ENCODE measurements at places on chromosomes 4 and X.

- DNase-seq = peak; percentile 38
Measured at GRCh38 chr4:152138451-152138850, 377.6 kb upstream of the GATB start.

DNA sequence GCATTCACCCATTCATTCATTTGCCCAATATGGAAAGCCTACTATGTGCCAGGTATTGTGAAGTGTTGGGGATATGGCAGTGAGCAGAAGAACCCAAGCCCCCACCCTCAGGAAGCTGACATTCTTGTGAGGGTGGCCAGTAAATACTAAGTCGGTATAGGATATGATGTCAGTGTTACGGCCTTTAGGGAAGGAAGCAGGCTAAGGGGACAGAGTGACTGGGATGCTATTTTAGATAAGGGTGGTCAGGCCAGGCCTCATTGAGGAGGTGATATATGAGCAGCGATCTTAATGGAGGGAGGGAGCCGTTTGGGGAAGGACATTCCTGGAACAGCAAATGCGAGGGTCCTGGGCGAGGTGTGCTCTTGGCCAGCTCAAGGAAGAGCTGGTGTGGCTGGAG lies 2.0 kb downstream of the ATP6AP1 start:
- peak; percentile 24 for DNase-seq

DNA sequence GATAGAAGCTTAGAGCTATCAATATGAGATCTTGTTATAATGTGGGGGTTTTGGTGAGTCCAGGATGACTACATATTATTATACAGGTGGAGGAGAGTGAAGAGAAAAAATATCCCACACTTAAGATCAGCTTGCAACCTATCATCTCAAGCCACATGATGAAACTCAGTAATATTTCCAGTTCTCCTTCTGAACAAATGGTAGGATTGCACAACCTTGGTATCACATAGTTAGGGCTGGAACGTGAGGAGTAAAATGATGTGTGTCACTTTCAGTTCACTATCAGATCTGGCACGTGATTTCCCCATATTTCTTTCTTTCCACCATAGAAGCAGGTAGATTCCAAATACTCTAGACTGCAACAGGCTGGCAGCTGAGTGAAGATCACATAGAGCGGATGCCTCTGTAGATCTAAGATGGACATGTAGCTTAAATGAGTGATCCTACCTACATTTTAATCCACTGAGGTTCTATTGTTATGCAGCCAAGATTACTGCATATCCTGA lies 150.6 kb upstream of the ANKRD50 start:
- DNase-seq = no peak

GRCh38 chrX:101787934-101788333 lies 128.3 kb upstream of the ARMCX2 start:
- no peak for DNase-seq

DNA sequence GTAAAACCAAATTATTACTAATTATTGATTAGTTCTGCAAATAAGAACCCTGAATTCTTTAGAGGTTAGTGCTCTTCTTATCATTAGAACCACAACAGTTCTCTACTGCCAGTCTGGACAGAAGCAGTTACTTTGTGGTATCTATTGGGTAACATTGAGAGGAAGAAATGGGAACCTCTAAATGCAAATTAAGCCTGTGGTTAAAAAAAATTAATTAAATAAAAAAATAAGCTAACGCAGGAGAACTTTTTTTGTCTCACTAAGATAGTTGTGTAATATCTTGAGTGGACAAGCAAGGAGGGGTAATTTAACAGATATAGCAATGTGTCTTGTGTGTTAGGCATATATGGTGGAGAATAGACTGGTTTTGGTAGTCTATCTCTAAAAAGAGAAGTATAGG lies 32.9 kb upstream of the TET2 start:
- peak; percentile 87 for DNase-seq

GRCh38 chrX:24371391-24371972 lies 11.0 kb downstream of the SUPT20HL1 start:
- DNase-seq = peak; percentile 82

GRCh38 chrX:130884627-130885026 lies 18.4 kb downstream of the ENOX2 start:
- no peak for DNase-seq

DNA sequence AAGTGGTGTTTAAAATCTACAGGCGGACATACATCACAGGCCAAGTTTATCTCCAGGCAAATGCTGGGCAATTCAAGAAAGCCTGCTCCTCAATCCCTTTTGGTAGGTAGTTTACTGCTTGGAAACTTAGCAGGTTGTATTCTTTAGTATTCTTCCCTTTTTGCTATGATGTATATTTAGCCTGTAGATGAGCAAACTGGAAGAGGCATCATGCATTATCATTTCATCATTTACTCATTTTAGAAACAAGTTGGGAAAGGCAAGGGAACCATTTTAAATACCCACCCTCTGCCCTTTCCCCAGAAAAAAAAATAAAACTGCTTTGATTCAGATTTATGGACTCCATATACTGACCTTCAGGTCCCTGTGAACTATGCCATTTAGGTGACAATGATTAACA lies 213.2 kb downstream of the CAMK2D start:
- no peak for DNase-seq

DNA sequence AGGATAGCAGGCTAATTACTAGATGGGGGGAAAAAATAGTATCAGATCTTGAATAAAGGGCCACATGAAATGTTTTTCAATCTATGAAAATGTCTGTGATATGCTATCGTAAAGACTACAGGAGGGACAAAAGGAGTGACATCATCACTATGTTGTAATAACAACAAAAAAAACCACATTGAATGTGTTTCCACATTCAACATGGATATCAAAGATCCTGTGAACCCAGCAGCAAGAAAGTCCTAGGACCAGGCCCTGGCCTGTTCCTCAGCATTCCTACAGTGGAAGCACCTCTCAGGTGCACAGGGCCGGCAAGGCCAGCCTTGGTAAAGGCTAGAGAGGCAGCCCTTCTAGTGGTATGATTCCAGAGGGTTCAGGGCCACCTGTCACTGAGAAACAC lies 118.3 kb downstream of the RELL1 start:
- DNase-seq = no peak

- DNase-seq = peak; percentile 80
Measured at GRCh38 chr4:165207431-165208220, at the start of gene KLHL2. Gene KLHL2 (plus strand): TSS chr4:165207561. CDS start chr4:165207877, 316 bp downstream.

GRCh38 chrX:276581-277201 lies 4.5 kb upstream of the PLCXD1 start:
- DNase-seq = no peak

GRCh38 chr4:37324546-37324945 lies 80.0 kb downstream of the NWD2 start:
- DNase-seq = no peak

DNA sequence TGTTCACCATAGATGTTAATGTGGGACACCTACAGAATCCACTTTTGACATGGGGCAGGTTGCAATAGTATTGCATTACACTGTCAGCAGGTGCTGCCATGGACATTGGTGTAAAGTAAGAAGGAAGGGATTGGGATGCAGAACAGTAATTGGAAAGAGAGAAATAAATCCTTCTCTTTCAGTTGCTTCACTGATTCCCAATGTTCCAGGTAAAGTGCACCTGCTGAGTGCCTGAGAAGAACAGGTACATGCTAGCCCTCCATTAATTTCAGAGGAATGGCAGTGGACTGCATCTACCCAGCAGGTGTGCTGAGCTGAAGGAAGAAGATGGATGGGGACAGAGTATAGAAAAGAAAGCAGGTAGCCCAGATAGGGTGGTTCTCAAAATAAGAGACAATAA lies 248.5 kb downstream of the TENM3 start:
- DNase-seq = no peak

DNA sequence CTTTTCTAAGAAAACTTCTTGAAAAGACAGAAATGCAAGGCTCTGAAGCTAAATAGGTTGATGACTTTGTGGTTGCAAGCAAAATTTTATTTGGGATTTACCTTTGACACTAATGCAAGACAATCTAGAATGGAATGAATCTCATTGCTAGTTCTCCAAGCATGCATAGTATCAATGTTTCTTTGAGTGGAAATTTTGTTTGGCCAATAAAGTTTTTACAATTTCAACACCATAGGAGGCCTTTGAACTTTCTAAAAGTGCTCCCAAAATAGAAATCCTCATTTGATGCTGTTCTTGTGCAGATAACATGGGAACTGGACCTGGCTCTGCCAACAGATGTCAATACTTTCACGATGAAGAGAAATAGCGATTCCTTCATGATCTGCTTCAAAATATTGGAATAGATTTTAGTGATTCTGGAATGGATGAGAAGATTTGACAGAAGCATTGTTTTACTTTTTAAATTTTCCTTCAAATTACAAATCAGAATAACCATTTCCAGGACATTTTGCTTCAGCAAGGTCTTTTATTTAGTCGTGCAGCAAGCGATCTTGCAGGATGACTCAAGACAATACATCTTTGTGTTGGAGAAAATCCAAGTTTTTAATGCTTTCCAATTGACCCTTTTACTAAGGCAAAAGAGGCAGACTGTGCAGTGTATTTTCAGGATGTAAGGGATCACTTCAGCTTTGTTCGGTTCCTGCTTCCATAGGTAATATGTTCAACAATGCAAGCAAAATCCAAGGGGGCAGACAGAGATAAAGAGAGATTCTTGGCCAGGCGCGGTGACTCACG lies 51.7 kb upstream of the OTUD4 start:
- no peak for DNase-seq

GRCh38 chr4:27096142-27096824 lies 235.6 kb downstream of the STIM2 start:
- peak; percentile 5 for DNase-seq

DNA sequence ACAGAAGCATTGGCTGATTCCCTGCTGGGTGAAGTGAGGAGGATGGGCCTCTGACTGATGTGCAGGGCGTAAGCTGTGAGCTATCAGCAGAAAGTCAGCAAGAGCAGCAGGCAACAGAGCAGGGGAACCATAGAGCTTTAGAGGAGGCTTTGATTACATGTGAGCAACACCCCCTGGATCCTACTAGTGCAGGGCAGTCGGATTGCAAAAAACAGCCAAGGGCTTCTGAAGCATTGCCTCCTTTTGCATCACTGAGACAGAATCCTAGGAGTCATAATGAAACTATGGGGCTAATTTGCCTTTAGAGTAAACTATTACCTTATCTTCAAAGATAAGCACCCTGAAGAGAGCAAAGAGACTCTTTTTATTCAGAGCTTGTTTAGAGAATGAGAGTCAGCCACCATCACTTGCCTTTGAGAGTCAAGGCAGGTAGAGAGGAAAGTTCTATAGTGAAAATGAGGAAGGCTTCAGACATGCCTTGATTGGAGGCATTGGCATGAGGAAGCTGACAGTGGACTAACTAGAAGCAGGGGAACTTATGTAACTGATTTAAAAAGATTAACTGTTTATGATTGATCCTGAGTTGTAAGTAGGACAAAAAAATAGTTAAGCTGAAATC lies 420.3 kb downstream of the PDHA2 start:
- no peak for DNase-seq

DNA sequence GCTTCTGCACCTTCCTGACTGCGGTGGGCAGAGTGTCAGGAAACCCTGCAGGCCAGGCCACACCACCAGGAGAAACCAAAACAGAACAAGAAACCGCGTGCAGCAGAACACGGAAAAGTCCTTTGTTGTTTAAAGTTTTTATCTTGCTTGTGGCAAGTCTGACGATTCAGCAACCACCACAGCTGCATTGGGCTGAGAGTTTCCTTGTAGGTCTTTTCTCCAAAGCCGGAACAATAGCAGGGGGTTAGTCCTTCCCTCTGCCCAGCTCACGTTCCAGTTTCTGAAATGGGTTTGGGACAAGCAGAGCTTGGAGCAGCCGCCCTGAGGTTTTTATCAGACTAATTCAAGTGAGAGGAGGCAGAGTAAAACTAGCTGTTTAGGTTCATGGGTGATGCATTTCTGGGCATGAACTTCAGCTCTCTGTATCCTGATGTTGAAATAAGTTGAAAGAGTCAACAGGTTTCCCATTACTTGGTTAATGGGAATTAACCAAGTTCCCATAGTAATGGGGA lies 216.9 kb downstream of the PTTG2 start:
- peak; percentile 91 for DNase-seq

DNA sequence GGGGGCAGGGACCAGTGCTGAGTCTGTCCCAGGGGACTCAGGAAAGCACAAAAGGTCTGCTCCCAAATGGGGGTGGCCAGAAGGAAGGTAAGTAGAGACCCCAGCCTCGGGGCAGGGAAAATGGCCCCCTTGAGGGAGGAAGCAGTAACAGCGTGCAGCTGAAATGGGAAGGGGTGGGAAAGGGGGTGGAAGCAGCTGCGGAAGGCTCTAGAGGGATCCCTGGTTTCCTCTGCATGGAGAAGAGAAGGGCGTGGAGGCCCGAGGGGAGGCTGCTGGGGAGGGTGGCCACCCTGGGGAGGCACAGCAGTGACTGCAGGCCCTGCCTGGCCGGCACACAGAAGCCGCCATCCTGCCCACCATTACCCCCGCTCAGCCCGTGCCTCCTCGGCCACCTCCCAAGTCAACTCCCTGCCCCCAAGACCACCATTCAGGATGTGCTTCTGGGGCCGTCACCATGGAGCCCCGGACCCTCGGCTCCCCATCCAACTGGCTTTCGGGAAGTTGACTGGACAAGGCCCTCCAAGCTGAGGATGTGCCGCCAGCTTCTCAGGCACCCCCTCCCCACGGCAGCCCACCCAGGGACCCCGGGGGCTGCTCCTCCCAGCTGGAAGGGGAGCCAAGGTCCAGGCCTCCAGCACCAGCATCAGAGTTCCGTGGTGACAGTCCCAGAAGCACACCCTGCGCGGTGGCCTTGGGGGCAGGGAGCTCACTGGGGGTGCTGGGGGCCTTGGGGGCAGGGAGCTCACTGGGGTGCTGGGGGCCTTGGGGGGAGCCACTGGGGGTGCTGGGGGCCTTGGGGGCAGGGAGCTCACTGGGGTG lies 23.6 kb downstream of the CFAP99 start:
- DNase-seq = no peak

- no peak for DNase-seq
Measured at GRCh38 chrX:152138388-152138784, at the start of gene MAGEA10. Gene MAGEA10 (minus strand): TSS chrX:152138577. CDS start chrX:152135620, 2,957 bp downstream.

DNA sequence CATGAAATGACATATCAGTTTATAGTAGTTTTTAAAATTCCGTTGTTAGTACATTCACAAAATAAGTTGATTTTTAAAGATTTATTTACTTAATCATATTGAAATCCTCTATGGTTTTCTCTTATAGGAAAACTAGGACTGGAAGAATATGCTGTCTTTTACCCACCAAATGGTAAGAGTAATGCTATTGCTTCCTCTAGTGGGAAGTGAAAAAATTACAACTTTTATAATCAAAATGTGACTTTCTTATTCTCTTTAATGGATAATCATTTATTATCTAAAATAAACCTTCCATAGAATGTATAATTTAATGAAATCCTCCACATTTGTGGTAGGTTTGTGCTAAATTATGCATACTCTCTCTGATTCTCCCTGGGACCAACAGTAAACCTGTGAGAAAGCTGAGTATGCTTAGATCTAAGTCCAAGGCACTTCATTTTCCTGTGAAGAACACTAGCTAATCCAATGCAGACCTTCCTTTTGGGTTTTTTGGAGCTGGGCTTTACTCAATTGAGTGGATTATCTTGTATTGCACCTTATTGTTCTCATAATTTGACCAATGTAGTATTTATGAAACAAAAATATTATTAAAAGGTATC lies 136.2 kb downstream of the TBC1D19 start:
- DNase-seq = no peak

DNA sequence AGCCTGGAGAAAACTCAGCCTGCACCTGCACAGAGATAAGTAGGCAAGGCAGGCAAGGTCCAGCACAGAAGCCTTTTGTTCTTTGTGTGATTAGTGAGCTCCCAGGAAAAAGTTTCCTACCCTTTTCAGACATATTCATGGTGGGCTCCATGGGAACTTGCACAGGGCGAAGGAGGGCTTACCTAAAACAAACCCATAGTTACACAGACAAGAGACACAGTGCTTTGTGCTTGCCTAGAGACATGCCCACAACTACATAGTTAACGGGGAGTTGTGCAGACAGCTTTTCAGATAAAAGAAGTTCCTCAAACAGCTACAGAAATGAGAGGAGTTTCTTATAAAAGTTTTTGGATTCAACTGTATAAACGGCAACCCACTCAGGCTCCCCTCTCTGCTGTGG lies 180.5 kb downstream of the GLUD2 start:
- DNase-seq = no peak
